ENCODE measurements at places on chromosomes 12 and 14.

GRCh38 chr14:61992139-61992538 lies 229.9 kb downstream of the SNAPC1 start:
- no peak for ATAC-seq

DNA sequence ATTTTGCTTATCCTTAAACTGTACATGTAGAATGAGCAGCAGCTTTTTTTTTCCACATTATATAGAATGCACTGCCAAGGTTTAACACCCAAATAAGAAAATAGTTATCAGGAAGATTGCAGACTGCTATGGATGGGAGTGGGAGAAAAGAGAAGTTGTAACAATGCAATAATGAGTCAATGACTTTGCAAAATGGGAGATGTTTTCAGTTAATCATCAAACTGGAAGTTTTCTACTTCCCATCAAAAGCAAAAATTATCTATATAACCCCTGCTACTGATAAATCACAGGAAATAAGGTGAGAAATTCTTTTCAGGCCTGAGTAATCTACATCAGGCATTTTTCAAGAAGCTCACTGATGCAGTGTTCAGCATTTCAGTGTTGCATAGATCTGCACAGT lies 309.1 kb downstream of the GXYLT1 start:
- ATAC-seq = no peak

DNA sequence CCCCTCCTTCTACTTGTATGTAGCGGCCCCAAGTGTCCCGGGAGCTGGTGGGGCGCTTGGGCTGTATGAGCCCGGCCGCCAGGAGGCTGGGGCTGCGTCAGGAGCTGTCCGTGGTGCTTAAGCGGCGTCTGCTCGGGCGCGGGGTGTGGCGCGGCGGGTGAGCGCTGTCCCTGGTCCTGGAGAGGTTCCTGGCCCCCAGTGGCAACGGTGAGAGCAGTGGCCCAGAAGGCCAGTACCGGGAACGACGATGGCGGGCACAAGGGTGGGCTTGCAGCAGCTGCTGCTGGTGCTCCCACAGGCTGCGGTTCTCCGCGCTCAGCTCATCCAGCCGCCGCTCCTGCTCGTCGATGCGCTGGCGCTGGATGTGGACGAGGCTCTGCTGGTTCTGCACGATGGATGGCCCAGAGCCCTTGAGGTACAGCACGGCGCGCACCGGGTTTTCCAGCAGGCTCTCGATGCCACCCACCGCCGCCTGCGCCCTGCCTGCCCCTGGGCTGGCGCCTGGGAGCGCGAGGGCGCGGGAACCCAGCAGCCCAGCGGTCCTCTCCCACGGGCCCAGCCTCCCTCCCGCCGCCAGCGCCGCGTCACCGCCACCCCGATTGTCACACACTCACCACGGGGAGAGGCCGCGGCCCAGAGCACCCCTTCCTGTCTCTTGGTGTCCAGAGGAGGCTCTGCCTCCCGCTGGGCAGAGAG lies 41.9 kb upstream of the FKBP4 start:
- ATAC-seq = peak; percentile 100

DNA sequence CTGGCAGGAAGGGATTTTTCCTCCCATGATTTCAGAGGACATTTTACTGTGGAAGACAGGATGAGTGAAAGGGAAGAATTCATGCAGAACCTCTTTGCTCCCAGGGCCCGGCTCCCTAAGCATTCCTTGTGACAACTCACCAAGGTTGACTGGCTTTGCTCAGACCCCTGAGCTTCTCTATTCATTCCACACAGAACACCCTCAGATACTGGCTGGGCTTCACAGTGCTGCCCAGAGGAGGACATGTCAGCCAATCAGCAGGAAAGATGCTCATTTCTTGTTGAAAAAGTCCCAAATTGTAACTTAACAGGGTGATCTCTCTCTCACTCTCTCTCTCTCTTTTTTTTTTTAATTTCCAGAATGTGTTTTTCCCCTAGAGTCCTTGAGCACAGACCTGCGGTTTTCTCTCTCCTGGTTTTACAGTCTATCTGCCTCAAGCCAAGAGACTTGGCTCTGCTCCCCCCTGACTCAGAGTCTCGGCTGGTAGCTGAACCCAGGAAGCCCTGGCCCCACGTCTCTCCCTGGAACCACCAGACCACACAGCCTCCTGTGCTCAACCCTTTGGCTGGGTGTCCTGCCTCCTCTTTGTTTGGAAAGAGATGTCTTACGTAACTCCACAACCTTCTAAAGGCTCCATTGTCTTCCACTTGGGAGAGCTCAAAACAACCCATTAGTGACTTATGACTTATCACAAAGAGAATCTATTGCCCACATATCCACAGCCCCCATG lies 43.9 kb downstream of the SSPN start:
- ATAC-seq = peak; percentile 32
